ENCODE measurements at places on chromosomes 11 and 22.

GRCh38 chr11:74866557-74866956 is 82.3 kb downstream of the XRRA1 start:
- no peak overlapping the region for H3K4me3 ChIP-seq
- no peaks in the 10 kb centered on the region for H3K4me1 ChIP-seq
- H3K36me3 ChIP-seq = no peaks in the 10 kb centered on the region
- no peak for DNase-seq
- no peak overlapping the region for H3K27ac ChIP-seq

DNA sequence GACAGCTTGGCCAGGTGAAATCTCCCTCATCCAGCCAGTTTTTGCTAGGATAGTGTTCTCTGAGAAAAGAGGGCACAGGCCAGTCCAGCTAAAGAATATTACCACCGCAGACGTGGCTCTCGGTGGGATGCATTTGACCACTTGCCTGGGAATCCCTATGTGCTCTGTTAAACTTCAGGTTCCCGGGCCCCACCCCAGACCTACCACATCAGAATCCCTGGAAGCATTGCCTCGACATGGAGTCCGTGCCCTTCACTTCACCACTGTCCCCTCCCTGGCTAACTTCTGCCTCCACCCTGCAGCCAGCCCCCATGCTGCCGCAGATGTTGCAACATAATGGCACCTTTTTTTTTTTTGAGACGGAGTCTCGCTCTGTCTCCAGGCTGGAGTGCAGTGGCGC is 56.9 kb upstream of the EMID1 start:
- H3K36me3 ChIP-seq = no peaks in the 10 kb centered on the region
- 0 out of 2 replicates have a peak, but pooled peaks cover 3% of the 10 kb centered on the region for H3K4me1 ChIP-seq
- H3K27ac ChIP-seq = no peak overlapping the region
- DNase-seq = no peak
- no peak overlapping the region for H3K4me3 ChIP-seq

- H3K27ac ChIP-seq = no peak overlapping the region
- H3K4me3 ChIP-seq = no peak overlapping the region
- DNase-seq = no peak
- no peaks in the 10 kb centered on the region for H3K4me1 ChIP-seq
These were observed 19.2 kb upstream of the CASP12 start for GRCh38 chr11:104917271-104918112.

DNA sequence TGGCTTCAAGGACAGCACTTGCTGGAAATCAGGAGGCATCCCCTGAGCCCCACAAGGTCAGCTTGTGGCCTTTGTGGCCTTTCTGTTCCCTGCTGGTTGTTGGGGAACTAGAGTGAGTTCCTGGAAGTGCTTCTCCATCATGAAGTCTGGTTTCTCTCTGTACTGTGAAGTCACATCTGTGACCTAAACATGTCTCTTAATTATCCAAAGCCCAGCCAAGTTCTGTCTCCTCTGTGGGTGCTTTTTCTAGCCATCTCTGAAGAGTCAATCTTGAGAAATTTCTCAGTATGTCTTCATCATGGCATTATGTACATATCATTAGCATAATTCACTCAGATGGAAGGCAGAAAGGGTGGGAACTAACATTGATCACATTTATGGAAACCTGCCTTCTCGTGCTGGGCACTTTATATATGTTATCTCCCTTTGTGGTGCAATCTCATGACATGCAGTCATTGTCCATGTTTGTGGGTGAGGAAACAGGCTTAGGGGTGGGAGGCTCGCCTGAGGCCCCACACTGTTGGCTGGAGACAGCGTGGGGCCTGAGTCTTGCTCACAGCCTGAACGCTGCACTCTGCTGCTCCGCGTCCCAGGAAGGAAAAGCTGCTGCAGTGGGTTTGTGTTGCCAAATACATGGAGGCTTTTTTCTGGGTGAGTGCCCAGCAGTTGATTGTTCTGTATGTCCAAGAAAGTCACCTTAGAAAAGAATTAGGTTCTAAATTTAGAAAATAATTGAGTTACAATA is 24.6 kb downstream of the IGHMBP2 start:
- H3K27me3 ChIP-seq = no peaks in the 10 kb centered on the region
- H3K4me1 ChIP-seq = no peaks in the 10 kb centered on the region
- no peak for DNase-seq
- no peak overlapping the region for H3K27ac ChIP-seq
- no peak overlapping the region for H3K4me3 ChIP-seq

GRCh38 chr22:41146573-41146972 is 54.2 kb downstream of the EP300 start:
- no peaks in the 10 kb centered on the region for H3K4me1 ChIP-seq
- H3K27me3 ChIP-seq = no peaks in the 10 kb centered on the region
- no peak overlapping the region for H3K27ac ChIP-seq
- H3K36me3 ChIP-seq = peaks cover 66% of the 10 kb centered on the region
- H3K4me3 ChIP-seq = no peak overlapping the region

- H3K4me3 ChIP-seq = no peak overlapping the region
- H3K27me3 ChIP-seq = peaks cover 2% of the 10 kb centered on the region
These were observed 84.6 kb upstream of the TOP3B start for GRCh38 chr22:22067192-22067591.

- no peak overlapping the region for H3K27ac ChIP-seq
- H3K4me3 ChIP-seq = no peak overlapping the region
- no peaks in the 10 kb centered on the region for H3K4me1 ChIP-seq
- no peaks in the 10 kb centered on the region for H3K36me3 ChIP-seq
- H3K27me3 ChIP-seq = no peaks in the 10 kb centered on the region
These were observed 446.9 kb upstream of the B3GAT1 start for GRCh38 chr11:134858783-134859480.

- H3K36me3 ChIP-seq = no peaks in the 10 kb centered on the region
- no peak overlapping the region for H3K4me3 ChIP-seq
- H3K27me3 ChIP-seq = peaks cover 32% of the 10 kb centered on the region
- no peak overlapping the region for H3K27ac ChIP-seq
These were observed 54.7 kb upstream of the PRDM11 start for GRCh38 chr11:45091563-45092403.

DNA sequence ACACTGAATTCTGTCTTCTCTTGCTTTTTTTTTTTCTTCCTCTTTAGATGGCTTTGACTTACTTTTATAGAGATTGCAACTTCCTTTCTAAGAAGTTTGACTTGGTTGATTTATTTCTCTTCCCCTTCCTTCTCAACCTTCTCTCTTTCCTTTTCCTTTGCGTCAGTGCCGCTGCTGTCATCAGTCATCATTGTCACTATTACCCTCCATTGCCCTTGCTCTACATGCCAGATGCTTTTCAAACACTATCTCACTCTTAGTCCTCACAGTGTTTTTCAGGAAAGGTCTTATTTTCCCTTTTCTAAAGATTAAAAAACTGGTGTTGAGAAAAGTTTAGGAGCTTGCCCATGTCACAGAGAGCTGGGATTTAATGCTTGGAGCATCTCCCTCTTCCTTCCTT is 74.7 kb upstream of the C11orf87 start:
- peaks cover 9% of the 10 kb centered on the region for H3K4me1 ChIP-seq
- no peak overlapping the region for H3K4me3 ChIP-seq
- no peak overlapping the region for H3K27ac ChIP-seq
- H3K36me3 ChIP-seq = no peaks in the 10 kb centered on the region

DNA sequence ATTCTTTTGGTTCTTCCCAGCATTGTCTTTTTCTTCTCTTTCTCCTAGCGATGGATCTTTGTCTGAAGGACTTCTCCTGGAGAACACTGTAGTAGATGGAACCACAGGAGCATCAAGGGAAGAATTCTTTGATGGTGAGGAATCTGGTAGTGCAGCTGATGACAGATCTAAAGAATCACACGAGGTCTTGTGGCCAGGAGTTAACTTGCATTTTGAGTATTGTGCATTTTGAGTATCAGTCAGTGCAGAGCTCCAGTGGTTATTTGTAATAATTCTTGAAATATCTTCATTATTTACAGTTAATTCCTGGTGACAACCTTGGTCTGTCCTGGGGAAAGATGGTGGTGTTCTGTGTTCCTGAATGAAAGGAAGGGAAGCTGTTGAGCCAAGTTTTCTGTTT is 14.5 kb upstream of the POGLUT3 start:
- H3K27ac ChIP-seq = no peak overlapping the region
- H3K4me3 ChIP-seq = no peak overlapping the region
- no peaks in the 10 kb centered on the region for H3K27me3 ChIP-seq
- no peaks in the 10 kb centered on the region for H3K4me1 ChIP-seq
- DNase-seq = no peak
- peaks cover 17% of the 10 kb centered on the region for H3K36me3 ChIP-seq

GRCh38 chr22:26398741-26399153 is 30.3 kb upstream of the ASPHD2 start:
- peaks cover 9% of the 10 kb centered on the region for H3K27me3 ChIP-seq
- no peaks in the 10 kb centered on the region for H3K36me3 ChIP-seq
- H3K27ac ChIP-seq = no peak overlapping the region
- no peak overlapping the region for H3K4me3 ChIP-seq

- H3K4me3 ChIP-seq = no peak overlapping the region
- DNase-seq = no peak
- H3K36me3 ChIP-seq = no peaks in the 10 kb centered on the region
- no peak overlapping the region for H3K27ac ChIP-seq
- H3K27me3 ChIP-seq = peaks cover 23% of the 10 kb centered on the region
These were observed 83.7 kb upstream of the DBX1 start for GRCh38 chr11:20243974-20244373.

GRCh38 chr11:116598036-116598435 is 174.8 kb downstream of the BUD13 start:
- H3K27ac ChIP-seq = no peak overlapping the region
- no peak overlapping the region for H3K4me3 ChIP-seq
- peaks cover 5% of the 10 kb centered on the region for H3K4me1 ChIP-seq
- no peaks in the 10 kb centered on the region for H3K36me3 ChIP-seq
- H3K27me3 ChIP-seq = peaks cover 57% of the 10 kb centered on the region
- no peak for DNase-seq

GRCh38 chr22:17597217-17597616 is 31.3 kb downstream of the ATP6V1E1 start:
- H3K27ac ChIP-seq = no peak overlapping the region
- H3K36me3 ChIP-seq = peaks cover 44% of the 10 kb centered on the region
- no peaks in the 10 kb centered on the region for H3K27me3 ChIP-seq
- DNase-seq = no peak

DNA sequence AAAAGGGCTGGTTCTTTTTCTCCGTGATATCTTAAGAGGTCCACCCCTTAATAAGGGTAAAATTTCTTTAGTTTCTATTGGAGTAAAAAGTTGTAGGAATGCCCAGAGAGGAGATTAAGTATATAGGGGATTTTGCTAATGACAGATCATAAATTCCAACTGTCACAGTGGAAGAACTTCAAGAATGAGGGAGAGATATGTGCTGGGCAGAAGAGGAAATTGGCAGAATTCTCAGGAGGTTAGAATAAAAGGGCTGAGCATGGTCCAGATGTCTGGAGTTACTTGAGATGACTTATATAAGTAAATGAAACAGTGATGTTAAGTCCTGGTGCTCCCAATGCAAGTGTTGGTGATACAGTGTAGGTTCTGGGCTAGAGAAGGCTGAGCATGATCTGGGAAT is 417.6 kb upstream of the ARHGAP42 start:
- H3K4me3 ChIP-seq = no peak overlapping the region
- no peaks in the 10 kb centered on the region for H3K4me1 ChIP-seq
- no peaks in the 10 kb centered on the region for H3K27me3 ChIP-seq
- H3K27ac ChIP-seq = no peak overlapping the region

GRCh38 chr11:9760193-9760575 is 96.3 kb downstream of the SWAP70 start:
- DNase-seq = no peak
- H3K27ac ChIP-seq = peak overlapping the region; percentile 95
- peaks cover 36% of the 10 kb centered on the region for H3K4me1 ChIP-seq
- no peaks in the 10 kb centered on the region for H3K36me3 ChIP-seq
- no peaks in the 10 kb centered on the region for H3K27me3 ChIP-seq
- H3K4me3 ChIP-seq = no peak overlapping the region

DNA sequence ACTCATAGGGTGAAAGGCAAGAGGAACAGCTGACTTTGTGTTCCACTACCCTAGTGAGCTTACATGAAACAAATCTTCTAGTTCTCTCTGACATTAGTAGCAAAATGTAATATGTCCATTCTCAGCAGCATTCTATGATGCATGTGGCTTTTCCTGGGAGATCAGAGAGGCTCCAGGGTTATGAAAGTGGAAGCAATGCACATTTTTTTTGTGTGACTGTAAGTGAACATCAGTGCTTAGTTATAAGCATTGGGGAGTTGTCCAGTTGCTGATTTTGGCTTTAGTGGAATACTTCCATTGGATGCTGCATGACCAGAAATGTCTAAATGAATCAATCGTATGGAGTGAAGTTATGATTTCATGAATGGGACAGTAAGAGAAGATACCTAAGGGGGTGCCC is 255.9 kb downstream of the FAT3 start:
- H3K36me3 ChIP-seq = no peaks in the 10 kb centered on the region
- no peak overlapping the region for H3K4me3 ChIP-seq
- H3K27me3 ChIP-seq = no peaks in the 10 kb centered on the region

GRCh38 chr11:114566276-114566675 is 6.6 kb upstream of the NXPE1 start:
- H3K27ac ChIP-seq = no peak overlapping the region
- DNase-seq = no peak
- no peaks in the 10 kb centered on the region for H3K27me3 ChIP-seq
- H3K36me3 ChIP-seq = no peaks in the 10 kb centered on the region
- H3K4me3 ChIP-seq = no peak overlapping the region

DNA sequence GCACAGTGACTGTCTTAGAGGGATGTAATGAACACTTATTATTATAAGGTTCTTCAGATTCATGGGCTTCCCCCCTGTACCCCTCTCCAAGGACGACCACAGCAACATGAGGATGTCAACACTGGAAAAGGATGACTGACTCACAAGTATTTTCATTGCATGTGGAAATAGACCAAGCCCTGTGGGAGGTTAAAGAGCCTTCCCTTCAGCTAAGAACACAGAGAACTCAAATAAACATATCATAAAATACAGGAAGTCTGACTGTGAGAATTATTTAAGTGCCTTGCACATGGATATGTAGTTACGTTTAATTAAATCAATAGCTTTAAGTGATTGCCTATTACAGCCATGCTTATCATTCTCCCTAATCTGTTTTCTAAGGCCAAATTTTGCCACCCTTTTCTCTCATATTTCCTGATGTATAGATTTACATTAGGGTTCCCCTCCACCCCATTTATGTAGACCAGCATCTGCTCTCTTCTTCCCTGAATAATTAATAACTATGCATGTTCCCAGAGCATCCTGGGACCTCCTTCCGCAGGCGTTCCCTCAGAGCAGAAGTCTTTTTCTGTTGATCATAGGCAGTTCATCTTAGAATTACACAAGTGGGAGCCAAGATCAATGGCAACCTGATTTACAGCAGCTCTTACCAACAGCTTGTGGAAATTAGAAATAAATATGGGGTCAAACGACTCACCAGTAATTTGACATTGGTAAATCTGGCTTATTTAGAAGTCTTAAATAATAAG is 226.9 kb downstream of the OPCML start:
- H3K4me1 ChIP-seq = no peaks in the 10 kb centered on the region
- no peak overlapping the region for H3K4me3 ChIP-seq
- H3K36me3 ChIP-seq = no peaks in the 10 kb centered on the region
- H3K27ac ChIP-seq = no peak overlapping the region
- no peaks in the 10 kb centered on the region for H3K27me3 ChIP-seq

DNA sequence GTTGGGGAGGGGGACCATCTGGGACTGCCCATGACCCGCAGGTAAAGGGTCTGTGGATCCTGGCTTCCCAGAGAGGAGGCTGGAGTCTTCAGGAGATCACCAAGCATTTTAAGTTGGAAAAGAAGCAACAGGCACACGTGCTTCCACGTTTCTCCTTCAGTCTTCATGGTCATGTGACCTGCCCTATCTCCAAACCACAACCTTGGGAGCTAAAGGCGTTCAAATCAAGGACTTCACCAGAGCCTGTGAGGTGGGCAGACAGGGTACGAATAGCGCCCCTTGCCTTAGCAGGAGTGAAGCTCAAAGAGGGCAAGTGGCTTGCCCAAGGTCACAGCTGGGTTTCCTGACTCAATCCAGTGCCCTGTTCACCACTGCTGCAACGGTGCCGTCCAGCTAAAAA is 6.7 kb downstream of the TMEM184B start:
- peaks cover 18% of the 10 kb centered on the region for H3K4me1 ChIP-seq
- H3K27me3 ChIP-seq = no peaks in the 10 kb centered on the region
- no peaks in the 10 kb centered on the region for H3K36me3 ChIP-seq

Data from HCT116 (cell line).